ENCODE measurements at places on chromosomes 2 and 18.

DNA sequence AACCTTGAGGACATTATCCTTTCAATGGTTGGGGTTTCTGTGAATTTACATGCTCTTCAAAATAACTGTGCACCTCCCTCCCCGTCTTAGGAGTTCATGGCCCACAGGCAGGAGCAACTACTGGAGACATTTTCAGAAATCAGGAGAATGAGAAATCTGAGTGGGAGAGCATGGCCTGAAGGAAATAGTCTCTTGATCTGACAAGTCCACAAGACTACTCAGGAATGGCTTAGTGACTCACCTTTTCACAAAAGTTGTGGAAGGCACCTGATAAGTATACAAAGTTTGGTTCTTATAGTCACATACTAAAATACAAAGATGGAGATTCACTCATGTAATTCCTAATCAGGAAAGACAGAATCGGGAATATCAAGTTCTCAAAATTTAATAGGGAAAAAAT is 83.6 kb upstream of the NCKAP5 start:
- DNase-seq = no peak

- DNase-seq = no peak
Observed at GRCh38 chr2:2107141-2107540, 223.9 kb downstream of the MYT1L start.

- DNase-seq = no peak
Observed at GRCh38 chr2:71976685-71977084, 171.0 kb downstream of the CYP26B1 start.

GRCh38 chr18:8752329-8752728 is 47.0 kb downstream of the MTCL1 start:
- no peak for DNase-seq

GRCh38 chr2:236986524-236987330 is 99.0 kb upstream of the COPS8 start:
- no peak for DNase-seq

GRCh38 chr18:59665057-59666006 is 31.9 kb downstream of the CCBE1 start:
- no peak for DNase-seq

- DNase-seq = no peak
Observed at GRCh38 chr18:50509012-50509411, 50.9 kb upstream of the MAPK4 start.

GRCh38 chr2:23734416-23734815 is 192.5 kb downstream of the ATAD2B start:
- no peak for DNase-seq

DNA sequence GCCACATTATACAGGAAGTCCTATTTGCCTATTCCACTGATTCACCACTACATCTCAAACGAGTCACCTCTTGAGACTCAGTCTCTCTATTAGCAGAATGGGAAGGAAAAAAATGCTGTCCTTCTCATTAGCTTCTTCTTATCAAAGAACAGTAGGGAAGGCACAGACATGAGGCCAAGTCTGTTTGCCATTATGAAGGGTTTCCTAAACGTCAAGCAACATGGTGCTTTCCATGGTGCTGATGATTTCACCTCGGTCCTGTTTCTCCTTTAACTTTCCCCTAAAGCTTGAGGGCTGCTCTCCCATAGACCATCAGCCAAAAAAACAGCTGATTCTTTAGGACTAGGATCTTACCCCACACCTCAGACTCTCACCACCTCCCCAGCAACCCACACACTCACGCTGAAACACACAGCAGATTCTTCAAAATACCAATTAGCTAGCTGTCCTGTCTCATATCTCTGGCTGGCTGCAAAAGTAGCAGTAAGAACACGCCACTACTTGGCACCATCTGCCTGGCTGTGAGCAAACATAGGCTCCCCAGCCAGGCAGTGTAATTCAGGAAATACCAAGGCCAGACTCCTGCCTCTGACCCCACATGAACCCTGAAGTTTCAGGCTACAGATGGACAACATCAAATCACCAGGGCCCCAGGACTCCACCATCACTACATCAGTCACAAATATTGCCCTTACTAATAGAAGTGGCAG is 30.5 kb downstream of the GALNT14 start:
- no peak for DNase-seq

GRCh38 chr2:12796657-12797056 is 79.9 kb downstream of the TRIB2 start:
- no peak for DNase-seq

DNA sequence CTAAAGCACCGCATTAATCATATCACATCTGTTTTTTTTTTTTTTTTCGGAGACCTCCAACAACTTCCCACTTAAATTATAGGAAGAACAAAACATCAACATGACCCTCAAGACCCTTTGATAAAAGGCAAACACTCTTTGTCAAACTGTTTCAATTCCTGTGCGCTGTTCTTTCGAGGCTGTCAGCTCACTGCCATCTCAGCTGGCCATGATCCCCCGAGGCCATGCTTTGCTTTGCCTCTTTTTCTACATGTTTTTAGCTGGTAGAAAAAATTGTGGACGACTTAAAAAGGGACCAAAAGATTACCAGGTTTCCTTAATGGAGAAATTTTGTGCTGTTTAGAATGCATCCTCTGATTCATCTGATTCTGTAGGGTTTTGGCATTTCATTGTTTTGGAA is 138.2 kb downstream of the DPP10 start:
- no peak for DNase-seq

DNA sequence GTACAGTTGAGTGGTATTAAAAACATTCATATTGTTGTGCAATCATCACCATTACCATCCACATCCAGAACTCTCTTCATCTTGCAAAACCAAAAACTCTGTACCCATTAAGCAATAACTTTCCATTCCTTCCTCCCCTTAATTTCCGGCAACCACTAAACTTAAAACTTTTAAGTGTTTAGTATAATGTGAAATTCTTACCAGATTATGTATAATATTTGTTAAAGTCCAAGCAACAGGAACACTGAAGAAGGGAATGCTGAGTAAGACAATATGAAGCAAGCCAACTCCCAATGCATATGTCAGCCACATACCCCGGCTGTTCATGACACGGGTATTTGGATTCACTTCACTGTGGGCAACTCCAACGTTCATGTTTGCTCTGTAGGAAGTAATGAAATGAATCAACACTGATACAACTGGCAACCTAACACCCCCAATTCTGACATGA is 1.9 kb downstream of the ORMDL1 start:
- no peak for DNase-seq

DNA sequence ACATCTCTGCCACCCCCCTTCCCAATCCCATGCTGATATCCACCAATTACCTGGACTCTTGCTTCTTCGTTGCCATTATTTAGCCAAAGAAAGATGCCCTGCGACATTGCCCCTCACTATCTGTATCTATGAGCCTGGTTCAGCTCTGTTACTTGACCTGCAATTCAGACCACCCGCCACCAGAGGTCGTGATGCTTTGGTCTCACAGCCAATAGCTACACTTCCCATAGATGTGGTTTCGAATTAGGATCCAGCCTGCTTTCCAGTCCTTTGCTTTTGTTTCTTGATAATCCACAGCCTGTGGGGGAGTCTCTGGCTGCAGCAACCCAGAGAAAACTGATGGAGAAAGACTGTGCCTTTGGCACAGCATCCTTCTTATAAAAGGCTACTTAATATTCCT is 239.4 kb downstream of the KLHL29 start:
- DNase-seq = no peak

DNA sequence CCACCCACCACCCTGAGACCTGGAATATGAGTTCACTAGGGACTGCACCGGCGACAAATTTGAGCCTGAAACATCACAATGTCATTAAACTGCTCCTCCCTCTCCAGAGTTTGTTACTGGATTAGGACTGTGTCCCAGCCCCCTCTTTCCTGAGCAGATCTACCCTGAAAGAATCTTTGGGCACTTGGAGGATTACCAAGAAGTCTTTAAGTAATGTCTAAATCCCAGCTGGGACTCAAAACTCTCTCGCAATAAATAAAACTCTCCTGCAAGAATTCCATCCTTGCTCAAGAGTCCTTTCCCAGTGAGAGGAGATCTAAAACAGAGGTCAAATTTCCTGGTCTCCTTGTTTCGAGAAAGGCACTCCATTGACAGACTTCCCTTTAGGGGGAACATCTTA is 20.9 kb downstream of the GKN2 start:
- no peak for DNase-seq

- DNase-seq = no peak
Observed at GRCh38 chr2:123438251-123438650, 586.8 kb upstream of the CNTNAP5 start.

GRCh38 chr18:58669731-58670378 is 1.4 kb upstream of the MALT1 start:
- no peak for DNase-seq

GRCh38 chr2:157476953-157477709 is 33.2 kb upstream of the CYTIP start:
- DNase-seq = peak; percentile 21

GRCh38 chr2:72971036-72971435 is 53.7 kb downstream of the EMX1 start:
- no peak for DNase-seq

DNA sequence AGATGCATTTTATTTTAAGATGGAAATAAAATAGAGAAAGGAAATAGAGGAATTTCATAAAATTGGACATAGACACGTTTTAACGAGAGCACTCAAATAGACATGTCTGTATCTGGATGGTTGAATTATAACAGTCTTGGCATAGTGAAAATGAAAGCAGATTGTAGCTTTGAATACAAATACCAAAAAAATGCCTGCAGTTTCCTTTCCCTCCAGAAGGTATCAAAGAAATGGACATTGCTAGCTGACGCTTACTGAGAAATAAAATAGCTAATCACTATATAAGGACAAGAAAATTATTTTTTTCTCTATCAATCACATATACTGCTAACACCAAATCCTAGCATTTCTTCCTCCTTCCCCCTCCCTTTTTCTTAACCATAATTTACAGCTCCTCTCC is 11.4 kb upstream of the MAPRE2 start:
- no peak for DNase-seq

DNA sequence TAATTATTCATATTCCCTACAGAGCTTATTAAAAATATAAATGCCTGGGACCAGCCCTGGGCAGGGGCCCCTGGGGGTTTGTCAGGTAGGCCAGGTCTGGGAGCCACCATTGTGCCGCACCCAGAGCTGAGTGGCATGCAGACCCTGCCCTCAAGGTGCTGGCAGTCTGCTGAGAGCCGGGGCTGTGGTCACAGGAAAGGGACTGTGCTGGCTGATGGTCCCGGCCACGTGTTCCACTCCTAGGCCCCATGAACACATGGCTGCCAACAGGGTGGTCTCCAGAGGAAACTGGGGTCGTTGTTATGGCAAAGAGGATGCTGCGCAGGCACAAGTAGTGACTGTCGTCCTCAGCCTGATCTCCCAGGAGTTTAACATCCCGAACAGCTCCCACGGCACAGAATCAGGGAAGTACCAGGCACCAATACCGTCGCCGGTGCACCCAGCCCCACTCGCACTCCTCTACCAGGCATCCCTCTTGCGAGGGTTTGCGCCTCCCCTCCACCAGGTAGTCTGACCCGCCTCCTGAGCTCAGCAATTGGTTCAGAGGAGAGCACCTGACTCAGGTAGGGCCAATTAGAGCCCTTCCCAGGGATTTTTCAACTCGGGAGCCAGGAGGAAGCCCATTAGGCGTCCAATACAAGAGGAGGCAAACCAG is 39.2 kb upstream of the BIN1 start:
- DNase-seq = no peak

GRCh38 chr2:190136825-190137224 is 74.3 kb upstream of the MSTN start:
- DNase-seq = no peak

GRCh38 chr18:13452871-13453680 is 234.5 kb downstream of the LDLRAD4 start:
- DNase-seq = no peak

DNA sequence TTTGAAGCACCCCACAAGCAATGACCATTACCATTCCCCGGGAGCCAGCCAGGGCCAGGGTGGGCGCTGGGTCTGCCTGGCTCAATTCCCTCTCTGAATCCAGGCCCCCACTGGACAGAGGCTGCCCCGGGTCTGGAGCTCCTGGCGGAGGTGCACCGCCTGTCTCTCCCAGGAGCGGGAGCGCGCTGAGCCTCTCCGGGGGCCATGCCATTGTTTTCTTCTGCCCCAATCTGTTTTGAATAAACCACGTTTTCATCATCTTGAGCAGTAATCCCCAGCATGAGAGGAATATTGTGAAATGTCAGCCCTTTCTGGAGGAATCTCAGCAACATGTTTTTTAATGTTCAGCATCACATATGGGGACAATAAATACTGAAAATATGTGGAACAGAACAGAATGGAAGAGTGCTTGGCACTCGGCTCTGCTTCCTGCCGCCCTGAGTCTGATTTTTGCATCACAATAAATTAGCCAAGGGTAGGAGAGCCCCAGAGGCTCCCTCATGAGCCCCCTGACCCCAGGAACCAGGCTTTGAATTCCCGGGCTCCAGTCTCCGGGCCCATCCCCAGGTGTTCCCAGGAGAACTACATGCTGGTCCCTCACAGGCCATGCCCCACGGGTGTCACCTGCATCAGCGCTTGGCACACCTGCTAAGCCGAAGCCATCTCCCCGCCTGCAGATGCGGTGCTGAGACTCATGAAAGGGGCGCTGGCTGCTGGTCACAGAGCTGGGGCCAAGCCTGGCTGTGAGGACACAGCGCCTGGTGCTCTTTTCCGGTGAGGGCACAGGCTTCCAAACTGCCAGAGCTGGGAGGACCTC is 88.8 kb downstream of the INHBB start:
- no peak for DNase-seq

DNA sequence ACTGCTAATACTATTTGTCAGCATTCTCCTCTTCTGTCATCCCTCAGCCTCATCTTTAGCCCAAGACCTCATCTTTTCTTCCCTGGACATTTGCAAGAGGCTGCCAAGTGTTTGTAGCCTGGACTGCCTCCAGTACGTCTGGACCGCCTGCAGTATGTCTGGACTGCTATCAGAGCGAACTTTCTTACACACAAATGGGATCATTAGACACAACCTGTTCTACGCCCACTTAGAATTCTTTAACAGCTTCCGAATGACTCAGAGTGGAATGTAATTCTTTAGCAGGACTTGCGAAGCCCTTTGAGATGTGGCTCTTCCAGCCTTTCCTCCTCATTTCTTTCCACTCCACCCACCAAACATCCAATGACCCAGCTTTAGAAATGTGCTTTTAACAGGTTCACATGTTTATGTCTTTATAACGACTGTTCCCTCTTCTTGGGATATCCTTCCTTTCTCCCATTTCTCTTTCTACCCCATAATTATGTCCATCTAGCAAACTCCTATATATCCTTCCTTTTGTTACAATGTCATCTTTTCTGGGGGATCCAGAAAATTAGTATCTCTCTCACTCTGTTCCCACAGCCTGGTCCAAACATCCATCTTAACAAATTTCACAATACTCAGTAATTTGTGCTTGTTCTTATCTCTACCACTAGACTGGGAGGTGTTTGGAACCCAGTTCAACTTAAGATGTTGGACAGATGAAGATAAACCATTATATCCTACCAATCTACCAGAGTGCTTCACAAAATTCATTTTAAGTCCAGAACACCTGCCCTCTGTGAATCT is 171.3 kb upstream of the PGAP1 start:
- DNase-seq = no peak

GRCh38 chr18:39441648-39442047 is 1876.0 kb upstream of the CELF4 start:
- DNase-seq = no peak

DNA sequence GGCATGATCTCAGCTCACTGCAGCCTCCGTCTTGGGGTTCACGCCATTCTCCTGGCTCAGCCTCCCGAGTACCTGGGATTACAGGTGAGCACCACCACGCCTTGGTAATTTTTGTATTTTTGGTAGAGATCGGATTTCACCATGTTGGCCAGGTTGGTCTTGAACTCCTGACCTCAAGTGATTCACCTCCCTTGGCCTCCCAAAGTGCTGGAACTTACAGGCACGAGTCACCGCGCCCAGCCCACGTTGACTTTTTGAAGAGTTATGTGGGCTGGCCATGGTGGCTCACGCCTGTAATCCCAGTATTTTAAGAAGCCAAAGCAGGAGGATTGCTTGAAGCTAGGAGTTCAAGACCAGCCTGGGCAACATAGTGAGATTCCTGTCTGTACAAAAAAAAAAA is 20.8 kb downstream of the CCL20 start:
- no peak for DNase-seq
